Dermis microvascular lymphatic vessel endothelial cell (primary cell): ENCODE measurements at places on chromosomes 13 and 19.

DNA sequence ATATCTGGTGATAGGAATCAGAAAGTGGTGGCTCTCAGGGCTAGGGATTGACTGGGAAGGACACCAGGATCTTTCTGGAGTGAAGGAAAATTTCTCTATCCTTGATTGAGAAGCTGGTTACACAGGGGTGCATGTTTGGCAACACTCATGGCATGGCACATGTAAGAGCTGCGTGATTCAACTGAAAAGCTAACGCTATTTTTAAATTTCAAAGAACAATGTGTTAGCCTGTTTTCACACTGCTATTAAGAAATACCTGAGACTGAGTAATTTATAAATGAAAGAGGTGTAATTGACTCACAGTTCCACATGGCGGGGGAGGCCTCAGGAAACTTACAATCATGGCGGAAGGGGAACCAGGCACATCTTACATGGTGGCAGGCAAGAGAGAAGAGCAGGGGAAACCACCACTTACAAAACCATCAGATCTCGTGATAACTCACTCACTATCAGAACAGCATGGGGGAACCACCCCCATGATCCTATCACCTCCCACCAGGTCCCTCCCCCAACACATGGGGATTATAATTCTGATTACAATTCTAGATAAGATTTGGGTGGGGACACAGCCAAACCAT is 7.4 kb downstream of the SIGLEC8 start:
- no peak for DNase-seq

DNA sequence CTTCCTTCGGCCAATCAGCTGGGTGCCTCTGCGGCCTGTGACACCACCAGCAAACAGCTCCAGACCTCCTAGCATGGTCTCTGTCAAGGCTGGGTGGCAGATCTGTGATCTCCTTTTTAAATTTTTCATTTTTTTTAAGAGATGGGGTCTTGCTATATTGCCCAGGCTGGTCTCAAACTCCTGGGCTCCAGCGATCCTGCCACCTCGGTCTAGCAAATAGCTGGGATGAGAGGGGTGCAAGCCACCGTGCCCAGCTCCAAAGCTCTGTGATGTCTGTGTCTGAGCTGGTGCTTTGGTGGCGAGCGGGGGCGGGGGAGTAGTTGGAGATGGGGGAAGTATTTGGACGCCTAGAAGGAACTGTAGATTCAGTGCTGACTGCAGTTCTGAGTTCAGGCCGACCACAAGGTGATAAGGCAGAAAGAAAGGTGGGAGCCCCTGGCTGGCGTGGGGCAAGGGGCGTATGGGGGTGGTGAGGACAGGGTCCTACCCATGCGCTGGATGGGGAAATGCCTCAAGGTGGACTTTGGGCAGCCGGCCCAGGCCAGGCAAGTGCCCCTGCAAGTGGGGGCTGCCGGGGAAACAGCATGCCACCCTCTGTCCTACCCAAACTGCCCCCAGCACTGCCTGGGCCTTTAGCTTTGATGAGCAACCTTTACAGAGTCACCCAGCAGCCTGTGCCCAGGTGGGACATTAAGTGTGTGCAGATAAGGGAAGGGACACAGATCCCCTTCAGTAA is 5.5 kb downstream of the DPP9 start:
- DNase-seq: no peak

GRCh38 chr13:22198641-22199217 is 527.9 kb downstream of the FGF9 start:
- DNase-seq: no peak

DNA sequence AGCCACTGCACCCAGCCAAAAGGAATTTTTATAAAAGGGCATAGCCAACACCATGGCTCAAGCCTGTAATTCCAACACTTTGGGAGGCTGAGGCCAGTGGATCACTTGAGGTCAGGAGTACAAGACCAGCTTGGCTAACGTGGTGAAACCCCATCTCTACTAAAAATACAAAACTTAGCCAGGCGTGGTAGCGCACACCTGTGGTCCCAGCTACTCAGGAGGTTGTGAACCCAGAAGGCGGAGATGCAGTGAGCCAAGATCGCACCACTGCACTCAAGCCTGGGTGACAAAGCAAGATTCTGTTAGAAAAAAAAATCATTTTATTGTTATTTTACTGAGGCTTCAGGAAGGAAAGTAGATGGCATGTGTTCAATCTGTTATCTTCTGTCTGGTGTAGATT is 31.3 kb upstream of the FOXO1 start:
- DNase-seq: no peak

GRCh38 chr13:49374585-49375290 is 69.1 kb downstream of the CAB39L start:
- DNase-seq: no peak

DNA sequence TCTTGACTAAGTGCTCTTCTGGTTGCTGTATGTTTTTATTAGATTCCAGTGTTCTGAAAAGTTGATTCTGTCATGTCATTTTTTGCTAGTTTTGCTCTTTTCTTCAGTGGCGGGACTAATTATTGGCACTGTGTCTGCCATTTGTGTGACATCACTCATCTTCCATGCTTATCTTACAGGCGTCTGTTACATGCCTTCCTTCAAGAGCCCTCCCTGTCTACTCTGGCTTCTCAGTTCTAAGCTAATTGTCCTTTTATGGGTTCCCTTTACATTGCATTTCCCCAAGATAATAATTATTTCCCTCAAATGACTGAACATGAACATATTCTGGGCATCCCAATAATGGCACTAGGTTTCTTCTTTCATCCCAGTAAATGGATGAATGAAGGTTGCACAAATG is 459.1 kb downstream of the DCT start:
- no peak for DNase-seq

DNA sequence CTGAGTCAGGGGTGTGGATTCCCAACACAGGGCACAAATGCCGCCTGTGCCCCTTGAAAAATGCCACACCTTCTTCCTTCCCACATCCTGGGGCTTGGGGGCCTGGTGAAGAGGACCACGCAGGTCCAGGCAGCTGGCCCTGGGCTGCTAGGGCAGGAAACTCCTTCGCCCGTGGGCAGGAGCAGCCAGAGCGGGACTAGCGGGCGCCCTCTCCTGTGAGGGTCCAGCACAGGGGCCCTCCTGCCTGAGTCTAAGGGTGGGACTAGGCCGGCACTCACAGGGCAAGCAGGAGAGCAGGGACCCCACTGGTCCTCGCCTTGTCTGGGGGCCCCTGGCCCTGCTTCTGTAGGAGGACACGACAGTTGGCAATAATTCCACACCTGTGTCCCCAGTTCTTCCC is 7.5 kb upstream of the CEBPA start:
- no peak for DNase-seq
